ENCODE measurements at places on chromosomes 16 and 17.

DNA sequence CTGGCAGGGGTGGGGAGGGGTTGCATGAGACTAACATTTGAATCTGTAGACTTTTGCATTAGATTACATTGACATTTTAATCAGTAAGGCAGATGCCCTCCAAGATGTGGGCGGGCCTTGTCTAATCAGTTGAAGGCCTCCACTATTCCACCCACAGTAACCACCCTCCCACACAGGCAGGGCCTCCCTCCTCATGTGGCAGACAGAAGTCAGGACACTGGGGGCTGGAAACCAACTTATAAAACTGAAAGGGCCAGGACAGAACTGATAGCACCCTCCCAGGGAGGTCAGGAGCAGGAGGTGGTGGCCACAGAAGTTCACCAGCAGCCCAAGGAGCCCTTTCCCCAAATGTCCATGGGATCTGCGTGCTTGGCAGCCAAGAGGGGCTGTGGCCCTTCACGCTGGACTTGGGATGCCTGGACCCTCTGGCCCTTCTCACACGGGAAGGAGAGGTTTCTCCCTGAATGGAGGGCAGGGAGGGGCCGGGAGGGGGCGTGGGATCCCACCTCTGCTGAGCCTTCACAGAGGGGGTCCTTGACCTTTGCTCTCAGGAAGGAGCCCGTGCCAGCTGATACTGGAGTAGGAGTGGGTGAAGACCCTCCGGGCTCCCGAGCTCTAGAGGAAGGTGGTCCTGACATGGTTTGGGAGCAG is 4.6 kb downstream of the PYCR1 start:
- DNase-seq, result no peak

DNA sequence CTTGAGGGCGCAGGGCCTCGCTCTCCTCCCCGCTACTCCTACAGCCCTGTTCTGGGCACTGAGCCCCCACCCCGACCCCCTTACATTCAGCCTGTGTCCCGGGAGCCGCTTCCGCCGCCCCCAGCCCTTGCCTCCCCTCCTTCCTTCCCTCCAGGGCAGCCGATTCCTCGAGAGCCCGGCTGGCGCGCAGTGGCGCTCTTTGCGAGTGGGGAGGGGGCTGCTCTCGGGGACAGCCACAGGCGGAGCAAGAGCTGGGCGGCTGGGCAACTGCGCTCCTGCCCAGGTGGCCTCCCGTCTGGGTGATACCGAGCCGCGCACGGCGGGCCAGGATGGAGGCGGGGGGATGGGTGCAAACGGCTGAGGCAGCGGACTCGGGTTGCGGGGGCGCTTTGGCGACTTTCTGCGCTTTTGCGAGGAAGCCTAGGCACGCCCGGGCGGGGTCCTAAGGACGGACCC is 1.2 kb downstream of the MMP15 start:
- no peak for DNase-seq

DNA sequence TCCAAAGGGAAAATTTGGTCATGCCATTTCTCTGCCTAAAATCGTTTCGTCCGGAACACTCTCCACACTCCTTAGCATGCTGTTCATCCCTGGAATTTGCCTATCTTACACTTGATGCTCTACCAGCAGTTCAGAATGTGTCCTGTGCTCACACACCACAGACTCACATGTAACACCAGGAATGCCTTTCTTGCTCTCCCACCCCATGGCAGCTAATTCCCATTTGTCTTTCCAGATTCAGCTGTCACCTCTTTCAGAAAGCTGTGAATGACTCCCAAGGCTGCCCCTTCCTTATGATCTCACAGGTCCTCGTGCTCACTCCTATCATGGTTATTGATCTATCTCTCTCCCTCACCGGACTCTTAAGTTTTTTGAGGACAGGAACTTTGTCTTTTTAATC is 38.1 kb downstream of the HYDIN start:
- no peak for DNase-seq

GRCh38 chr16:183005-183404 is 2.7 kb downstream of the HBQ1 start:
- no peak for DNase-seq

GRCh38 chr17:42989141-42989540 is 8.8 kb downstream of the RUNDC1 start:
- DNase-seq, result no peak

DNA sequence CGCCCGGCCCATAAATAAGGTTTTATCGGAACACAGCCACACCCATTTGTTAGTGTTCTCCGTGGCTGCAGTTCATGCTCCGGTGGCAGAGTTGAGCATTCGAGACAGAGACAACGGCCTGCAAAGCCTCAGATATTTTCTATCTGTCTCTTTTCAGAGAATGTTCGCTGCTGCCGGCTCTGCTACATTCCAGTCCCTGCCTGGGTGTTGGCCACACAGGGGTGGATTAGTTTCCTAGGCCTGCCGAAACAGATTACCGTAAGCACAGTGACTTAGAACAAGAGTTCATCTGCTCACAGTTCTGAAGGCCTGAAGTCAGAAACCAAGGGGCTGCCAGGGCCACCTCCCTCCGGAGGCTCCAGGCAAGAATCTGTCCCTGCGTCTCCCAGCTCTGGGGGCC is 19.1 kb upstream of the GSG1L start:
- no peak for DNase-seq

DNA sequence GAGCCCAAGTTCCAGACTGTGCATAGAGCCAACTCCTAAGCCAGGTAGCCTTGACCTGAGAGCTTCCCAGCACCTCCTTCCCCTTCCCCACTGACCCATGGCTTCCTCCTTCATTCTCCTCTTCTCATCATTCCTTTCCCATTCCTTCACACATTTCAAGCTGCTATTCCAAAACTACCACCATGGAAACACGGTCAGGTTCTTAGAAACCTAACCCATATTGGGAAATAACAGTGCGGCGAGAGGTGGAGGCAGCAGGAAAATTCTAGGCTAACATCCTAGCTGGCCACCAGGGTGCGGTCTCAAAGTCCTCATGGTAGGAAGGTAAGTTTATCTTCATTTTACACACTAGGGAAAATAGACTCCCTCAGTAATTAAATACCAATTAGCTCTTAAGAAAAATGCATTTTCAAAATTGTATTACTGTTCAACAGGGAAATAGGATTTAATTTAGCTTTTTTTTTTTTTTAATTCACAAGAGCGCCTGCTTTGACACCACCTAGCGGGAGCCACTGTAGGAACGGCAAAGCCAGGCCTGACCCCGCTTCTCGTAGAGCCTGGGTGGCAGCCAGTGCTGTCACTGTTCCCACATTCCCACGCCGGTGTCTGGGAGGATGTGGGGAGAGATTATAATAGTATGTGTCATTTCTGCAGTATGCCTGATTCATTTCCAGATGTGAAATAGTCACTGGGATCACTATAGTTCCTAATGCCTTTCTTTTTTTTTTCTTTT is 14.0 kb upstream of the SPHK1 start:
- DNase-seq, result no peak

DNA sequence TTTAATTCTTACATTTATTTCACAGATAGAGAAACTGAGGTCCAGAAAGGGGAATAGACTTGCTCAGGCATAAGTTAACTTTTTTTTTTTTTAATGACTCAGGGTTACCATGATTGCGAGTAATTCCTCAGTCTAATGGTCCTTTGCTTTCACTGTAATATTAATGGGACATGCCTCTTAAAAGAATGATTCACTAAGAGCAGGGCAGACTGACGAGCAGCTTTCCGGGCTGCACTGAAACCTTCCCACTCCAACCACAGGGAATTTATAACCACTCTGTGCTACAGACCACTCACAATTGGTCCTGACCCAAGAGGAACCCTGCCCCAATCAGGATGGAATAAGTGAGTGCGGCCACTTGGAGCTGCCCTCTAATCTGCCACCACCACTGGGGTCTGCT is 5.7 kb downstream of the HOXB2 start:
- DNase-seq, result no peak

DNA sequence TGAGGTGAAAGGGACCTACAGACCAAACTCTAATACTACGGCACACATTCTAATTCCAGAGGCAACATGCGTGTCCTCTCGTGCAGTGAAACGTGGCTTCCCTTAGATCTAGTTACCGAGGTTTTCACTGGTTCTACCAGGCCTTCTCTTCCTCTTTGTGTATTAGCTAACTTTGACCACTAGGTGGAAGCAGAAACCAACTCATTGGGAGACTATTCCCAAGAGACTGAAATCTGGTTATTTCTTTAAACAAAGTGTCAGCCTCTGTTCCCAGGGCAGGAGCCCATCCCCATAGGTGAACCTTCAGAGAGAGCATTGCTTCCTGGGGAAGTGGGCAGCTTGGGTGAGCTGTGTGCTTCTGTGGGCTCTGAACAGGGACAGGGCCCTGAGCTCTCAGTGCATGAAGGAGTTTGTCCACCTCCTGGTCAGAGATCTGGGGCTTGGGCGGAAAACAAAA is 19.7 kb upstream of the RCVRN start:
- DNase-seq, result peak; percentile 49

GRCh38 chr17:17928398-17929287 is 43.6 kb downstream of the TOM1L2 start:
- DNase-seq, result no peak

DNA sequence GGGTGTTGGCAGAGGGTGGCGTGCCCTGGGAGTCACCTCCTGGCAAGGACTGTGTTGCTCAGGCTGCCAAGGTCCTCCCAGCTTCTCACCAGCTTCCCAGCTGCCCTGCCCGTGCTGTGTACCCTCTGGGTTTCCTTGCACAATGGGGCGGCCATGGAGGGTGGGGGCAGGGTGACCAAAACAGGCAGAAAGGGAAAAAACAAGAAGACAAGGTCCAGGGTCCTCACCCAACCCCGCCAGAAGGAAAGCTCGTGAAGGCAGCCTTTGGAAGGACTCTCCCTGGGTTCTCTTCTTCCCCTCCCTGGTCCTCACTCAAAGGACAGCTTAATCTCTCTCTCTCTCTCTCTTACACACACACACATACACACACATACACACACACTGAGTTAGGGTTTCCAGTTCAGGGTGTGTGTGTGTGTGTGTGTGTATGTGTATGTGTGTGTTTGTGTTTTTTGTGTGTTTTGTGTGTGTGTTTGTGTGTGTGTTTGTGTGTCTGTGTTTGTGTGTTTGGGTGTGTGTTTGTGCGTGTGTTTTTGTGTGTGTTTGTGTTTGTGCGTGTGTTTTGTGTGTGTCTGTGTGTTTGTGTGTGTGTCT is 2.0 kb downstream of the SLC13A5 start:
- no peak for DNase-seq

GRCh38 chr16:66391726-66392670 is 25.5 kb downstream of the CDH5 start:
- no peak for DNase-seq

DNA sequence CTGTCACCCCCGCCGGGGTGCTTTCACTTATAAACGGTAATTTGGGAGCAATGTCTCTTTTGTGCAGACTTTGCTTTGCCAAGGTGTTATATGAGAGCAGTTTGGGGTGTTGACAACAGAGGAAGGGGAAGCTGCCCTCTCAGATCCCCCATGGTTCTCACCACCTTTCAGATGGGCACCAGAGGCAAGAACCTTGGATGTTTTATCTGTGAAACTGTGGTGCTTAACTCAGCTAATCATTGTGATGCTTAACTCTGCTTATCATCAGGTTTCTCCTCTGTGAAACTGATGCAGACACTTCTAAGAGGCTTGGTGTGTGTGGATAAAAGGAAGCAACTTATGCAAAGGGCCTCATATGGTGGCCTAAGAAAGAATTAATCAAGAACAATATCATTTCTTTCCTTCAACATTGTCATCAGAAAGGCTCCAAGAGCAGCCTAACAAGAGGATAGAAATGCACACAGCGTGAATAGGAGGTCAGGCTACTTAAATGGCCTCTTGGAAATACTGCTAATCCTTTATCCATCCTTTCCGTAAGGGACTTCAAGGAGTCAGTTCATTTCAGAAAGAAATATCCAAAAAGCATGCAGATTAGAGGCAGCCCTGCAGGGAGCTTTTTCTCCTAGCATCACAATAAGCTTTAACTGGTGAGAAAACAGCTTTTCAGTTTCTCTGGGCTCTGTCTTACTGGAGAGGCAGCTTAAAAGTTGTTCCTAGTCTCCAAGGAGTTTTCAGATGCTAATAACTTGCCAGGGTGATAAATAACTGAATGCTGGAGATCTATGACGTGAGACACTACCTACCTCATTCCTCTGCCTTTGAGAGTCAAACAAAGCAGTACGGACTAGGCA is 55.1 kb upstream of the CLEC3A start:
- no peak for DNase-seq

- no peak for DNase-seq
Observed at GRCh38 chr16:48442379-48442778, 57.2 kb upstream of the SIAH1 start.

GRCh38 chr16:17515421-17516210 is 44.9 kb upstream of the XYLT1 start:
- no peak for DNase-seq

- DNase-seq, result no peak
Observed at GRCh38 chr17:43445009-43445589, 38.7 kb upstream of the DHX8 start.

- peak; percentile 84 for DNase-seq
Observed at GRCh38 chr16:180681-181564, 664 bp downstream of the HBQ1 start.

DNA sequence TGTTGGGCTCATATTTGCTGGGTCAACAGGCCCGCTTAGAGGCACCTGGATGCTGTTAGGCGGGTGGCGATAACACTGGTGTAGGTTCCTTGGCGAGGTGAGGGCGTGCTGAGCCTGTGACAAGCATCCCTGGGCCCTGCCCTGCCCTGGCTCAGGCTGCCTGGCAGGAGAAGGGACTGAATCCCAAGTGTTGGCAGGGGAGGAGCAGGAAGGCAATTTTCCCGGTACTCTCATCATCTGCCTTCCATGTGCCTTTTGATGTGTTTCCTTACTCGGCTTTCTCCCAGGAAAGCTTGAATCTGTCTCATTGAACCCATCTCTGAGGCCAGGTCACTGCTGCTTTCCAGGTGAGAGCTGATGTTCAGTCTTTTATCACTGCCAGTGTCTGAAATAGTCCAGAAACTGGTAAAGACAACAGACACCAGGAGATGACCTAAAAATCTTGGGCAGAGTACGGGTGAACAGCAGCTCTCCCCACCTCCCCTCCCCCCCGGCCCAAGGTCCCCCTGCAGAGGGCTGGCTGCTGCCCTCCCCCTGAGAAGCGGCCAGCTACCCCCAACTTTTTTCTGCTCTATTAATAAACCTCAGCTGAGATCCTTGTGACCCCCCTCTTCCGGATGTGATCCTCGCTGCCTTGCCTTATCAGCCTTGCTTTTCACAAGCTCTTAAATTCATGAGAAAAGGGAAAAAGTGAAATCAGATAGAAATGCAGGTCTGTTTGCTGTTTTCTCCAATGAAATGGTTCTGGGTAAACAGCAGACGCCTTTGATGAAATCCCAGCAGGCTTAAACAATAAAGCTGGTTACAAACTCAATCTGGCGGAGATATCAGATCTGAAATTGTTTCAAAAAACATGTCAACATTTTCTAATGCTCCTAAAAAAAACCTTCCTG is 29.0 kb downstream of the RTN4RL1 start:
- no peak for DNase-seq

DNA sequence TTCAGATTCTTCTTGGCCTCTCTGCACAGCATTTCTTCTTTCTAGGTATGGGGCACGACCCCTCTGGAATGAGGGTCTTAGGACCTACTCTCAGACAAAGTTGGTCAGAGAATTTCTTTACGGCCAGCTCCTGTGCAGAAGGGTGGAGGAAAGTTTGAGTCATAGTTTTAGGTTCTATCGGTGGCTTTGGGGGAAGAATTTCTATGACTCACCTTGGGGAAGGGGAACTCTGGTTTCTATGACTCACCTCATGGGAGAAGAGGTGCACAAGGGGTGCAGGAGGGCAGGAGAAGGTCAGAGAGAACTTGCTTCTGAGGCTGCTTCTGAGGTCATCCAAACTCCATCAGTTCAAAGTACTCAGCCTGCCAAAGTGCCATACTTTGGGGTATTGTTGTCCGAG is 2.5 kb upstream of the ABCC12 start:
- DNase-seq, result no peak

- no peak for DNase-seq
Observed at GRCh38 chr17:62778990-62779681, 29.0 kb downstream of the MARCHF10 start.

Measured in GM18507 (cell line).